ENCODE measurements at places on chromosomes 13 and 19.

GRCh38 chr13:95485518-95486144 is 66.9 kb upstream of the CLDN10 start:
- ATAC-seq: peak; percentile 30

- no peak for ATAC-seq
Observed at GRCh38 chr19:51546650-51547396, 15.4 kb upstream of the SIGLEC6 start.

GRCh38 chr13:76822698-76823267 is 63.4 kb downstream of the KCTD12 start:
- ATAC-seq: peak; percentile 81

GRCh38 chr13:20492641-20493040 is 33.0 kb downstream of the CRYL1 start:
- ATAC-seq: no peak

DNA sequence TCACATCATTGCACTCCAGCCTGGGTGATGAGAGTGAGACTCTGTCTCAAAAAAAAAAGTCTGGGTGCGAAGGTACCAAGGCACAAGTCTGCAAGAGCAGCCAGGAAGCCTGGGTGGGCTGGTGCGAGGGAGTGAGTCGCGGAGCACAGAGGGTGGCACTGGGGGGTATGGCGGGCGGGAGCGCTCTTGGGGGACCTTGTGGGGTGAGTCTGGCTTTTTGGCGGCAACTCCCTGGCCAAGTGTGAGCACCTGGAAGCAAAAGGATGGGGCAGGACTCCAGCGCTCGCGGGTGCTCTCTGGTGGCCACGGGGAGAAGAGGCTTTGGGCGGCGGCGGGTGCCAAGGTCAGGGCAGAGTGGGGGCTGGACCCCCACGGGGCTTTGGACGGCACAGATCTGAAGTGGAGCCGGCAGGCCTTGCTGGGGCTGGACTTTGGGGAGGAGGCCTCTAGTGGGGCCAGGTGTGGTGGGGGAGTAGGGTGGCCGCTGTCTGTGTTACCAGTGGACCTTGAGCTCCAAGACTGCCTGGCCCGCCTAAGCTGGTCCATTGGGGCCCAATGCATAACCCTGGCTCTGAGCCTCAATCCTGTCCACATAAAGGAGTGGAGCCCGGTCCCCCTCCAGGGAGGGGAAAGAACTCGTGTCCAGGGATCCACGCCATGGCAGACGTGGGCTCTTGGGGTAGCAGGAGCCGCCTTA is 1.6 kb downstream of the P2RY11 start:
- peak; percentile 14 for ATAC-seq

DNA sequence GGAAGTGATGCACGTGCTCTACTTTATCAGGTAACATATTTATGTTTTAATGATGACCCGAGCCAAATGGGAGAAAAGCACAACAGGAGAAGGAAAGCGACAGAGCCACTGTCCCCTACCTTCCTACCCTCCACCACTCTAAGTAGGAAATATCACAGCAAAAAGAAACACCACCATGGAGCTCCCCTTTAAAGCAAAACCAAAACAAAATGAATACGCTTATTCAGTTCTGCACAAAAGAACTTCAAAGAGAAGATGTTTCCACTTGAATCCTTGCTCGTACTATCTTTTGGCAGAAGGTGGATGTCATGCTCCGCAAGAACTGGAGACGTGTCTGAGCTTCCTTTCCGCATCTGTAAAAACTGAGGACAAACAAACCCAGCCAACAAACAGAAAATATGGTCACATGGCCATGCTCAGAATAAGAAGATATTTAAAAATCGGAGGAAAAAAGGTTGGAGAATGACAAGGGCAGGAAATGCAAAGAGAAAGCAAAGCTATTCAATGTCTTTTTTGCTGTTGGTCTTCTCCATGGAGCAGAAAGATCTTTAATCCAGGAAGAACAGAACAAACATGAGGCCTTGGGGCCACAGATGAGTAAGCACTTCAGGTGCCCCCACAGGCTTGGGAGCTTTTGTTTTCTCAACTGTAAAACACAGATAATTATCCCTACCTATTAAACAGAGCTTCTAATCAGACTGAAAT is 19.5 kb downstream of the N4BP2L1 start:
- no peak for ATAC-seq

GRCh38 chr13:44232774-44233173 is 140.8 kb upstream of the SERP2 start:
- ATAC-seq: no peak

- no peak for ATAC-seq
Observed at GRCh38 chr13:111973186-111973585, 93.8 kb upstream of the SOX1 start.

- ATAC-seq: no peak
Observed at GRCh38 chr13:98731925-98732324, 20.5 kb downstream of the SLC15A1 start.

- no peak for ATAC-seq
Observed at GRCh38 chr13:112582263-112582662, 5.7 kb downstream of the TUBGCP3 start.

DNA sequence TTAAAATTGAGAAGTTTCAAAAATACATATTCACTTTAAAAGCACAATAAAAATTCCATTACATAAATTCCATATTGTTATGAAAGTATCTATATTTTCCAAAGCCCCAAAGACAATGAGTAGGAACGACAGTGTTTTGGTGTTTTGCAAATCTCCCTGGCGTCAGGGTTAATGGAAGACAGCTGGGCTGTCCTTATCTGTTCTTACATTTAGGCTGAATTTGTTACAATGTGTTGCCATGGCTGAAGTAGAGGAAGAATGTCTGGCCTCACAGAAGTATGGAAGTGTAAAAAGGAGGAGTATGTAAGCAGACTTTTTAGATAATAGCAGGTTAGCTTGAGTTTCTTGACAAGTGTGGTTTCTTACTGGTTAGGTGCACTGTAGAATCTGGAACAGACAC is 124.4 kb upstream of the SPATA13 start:
- peak; percentile 53 for ATAC-seq

DNA sequence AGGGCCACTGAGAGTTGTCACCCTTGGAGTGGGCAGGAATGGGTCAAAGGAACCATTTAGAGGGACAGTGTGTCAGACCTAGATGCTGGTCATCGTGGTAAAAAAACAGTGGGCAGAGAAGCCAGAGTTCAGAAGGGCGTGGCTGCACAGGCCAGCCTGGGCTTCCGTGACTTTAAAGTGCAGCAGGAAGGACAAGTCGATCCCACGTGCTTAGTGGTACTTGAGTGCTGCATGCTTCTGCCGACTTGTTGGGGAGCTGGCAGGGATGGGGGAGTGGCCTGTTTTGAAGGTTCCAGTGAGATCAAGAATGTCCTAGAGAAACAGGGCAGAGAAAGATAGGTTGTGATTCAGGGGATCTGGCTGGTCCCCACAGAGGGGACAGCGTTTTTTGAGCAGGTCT is 17.0 kb downstream of the LYL1 start:
- ATAC-seq: no peak

DNA sequence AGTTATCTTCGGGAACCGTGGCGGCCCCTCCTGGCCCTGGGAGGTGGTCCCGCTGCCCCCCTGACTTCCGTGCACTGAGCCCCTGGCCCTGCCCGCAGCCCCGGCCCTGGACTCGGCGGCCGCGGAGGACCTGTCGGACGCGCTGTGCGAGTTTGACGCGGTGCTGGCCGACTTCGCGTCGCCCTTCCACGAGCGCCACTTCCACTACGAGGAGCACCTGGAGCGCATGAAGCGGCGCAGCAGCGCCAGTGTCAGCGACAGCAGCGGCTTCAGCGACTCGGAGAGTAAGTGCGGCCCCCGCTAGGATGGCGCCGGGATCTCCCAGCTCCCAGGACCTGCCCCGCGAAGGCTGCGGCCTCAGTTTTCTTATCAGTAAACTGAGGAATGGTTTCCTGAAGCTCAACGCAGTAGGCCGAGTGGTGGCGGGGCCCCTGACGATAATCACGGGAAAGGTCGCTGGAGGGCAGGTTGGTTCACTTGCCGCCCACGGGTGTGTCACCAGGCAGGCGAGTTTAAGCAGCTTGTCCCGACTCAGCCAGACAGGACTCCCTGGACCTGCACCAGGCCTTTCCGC is 924 bp downstream of the RGCC start:
- ATAC-seq: peak; percentile 36

DNA sequence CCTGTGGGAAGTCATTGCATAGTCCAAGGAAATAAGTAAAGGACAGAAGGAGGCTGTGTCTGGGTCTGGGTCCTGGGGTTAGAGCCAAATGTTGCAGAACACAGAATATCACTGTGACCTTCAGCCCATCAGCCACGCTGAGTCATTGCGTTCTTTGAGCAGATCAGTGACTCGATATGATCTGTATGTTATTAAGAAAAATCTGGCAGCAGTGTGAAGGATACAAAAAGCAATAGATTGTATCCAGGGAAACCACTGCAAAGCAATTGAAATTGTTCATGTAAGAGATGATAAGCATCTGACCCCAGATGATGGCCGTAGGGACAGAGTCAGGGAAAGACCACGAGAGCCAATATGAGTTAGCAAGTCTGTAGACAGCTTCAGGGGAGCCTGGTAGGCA is 1575.1 kb upstream of the SLC10A2 start:
- ATAC-seq: peak; percentile 68

DNA sequence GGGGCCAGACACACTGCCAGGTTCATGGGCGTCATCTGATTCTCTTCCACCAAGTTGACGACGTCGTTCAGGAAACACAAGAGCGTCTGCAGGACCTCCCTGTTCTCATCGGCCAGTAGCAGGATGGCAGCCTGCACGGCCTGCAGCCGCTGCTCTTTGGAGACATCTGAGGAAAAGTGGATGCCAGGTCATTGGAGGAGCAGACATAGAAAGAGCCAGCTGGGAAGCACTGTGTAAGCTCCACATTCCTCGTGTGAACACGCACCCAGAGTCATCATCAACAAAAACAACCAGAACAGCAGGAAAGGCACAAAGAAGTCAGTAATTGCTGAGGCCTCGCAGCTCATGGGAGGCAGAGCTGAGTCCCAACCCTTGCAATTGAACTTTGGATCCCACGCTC is 96.5 kb downstream of the KL start:
- no peak for ATAC-seq

DNA sequence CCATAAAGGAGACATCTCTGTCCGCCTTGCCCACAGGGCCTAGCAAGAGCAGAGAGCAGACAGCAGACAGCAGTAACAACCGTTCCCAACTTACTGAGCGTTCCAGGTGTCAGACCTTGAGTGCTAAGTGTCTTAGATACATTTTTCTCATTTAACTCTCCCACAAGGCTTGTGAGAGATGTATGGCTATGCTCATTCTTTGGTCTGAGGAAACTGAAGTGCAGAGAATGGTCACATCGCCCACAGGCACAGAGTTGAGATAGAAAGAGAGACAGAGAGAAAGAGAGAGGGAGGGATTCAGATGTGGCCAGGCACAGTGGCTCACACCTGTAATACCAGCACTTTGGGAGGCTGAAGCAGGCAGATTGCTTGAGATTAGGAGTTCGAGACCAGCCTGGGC is 14.3 kb downstream of the MEIOSIN start:
- ATAC-seq: no peak

GRCh38 chr13:23375001-23375971 is 58.2 kb downstream of the SACS start:
- peak; percentile 90 for ATAC-seq

Measured in SK-N-SH treated with all-trans-retinoic acid at 6 μM for 48 hours (cell line).